Fibroblast of lung (primary cell): ENCODE measurements at places on chromosomes 4 and X. TPM values are rescaled to one million over a fixed set of nuclear protein-coding genes. Genes with fewer than 3 reads are reported as not detected.
A peak's percentile ranks its signal among the peaks of the same experiment; 100 is the strongest.

- no peaks in the 10 kb centered on the region for H3K27me3 ChIP-seq
- no peak overlapping the region for H3K4me3 ChIP-seq
- H3K36me3 ChIP-seq, result no peaks in the 10 kb centered on the region
- no peak overlapping the region for H3K27ac ChIP-seq
Observed at GRCh38 chrX:23012162-23012561, 12.4 kb downstream of the DDX53 start.

DNA sequence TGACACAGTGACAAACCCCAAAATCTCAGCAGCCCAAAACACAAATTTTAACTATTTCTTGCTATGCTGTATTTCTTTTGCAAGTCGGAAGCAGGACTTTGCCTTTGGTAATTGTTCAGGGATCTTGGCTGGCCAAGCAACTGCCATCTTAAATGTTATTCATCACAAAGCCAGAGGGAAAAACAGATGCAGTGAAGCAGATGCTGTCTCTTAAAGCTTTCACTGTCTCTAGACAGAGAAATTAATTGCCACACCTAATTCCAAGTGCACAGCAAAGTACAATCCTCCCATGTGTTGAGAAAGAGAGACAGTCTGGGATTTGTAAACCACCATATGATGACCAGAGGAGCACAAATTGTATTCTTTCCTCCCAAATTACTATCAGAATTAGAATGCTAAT is 30.0 kb upstream of the GALNT7 start:
- H3K36me3 ChIP-seq, result no peaks in the 10 kb centered on the region
- no peaks in the 10 kb centered on the region for H3K27me3 ChIP-seq
- DNase-seq, result no peak
- H3K4me3 ChIP-seq, result no peak overlapping the region
- no peak overlapping the region for H3K27ac ChIP-seq

Gene USP27X
- total RNA-seq, result 2.3 and 3.0 TPM in 2 replicates

DNA sequence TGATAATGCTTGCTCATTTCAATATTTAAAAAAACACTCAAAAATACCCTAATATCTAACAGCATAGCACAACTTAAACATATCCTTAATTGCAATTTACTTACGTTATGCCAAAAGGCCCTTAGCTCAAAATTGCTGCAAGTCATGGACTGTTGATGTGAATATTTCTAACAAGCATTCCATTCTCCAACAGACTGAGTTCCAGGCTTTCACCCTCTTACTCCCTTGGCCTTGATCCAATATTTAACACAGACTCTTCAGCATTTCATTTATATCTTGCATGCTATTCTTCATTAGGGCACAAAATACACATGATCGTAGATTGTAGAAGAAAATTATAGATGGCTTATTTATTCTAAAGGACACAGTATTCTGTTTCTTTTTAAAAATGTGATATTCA is 96.5 kb downstream of the RNF150 start:
- no peak overlapping the region for H3K27ac ChIP-seq
- no peaks in the 10 kb centered on the region for H3K4me1 ChIP-seq
- H3K27me3 ChIP-seq, result no peaks in the 10 kb centered on the region

- peak overlapping the region; percentile 85 for H3K27ac ChIP-seq
- no peaks in the 10 kb centered on the region for H3K27me3 ChIP-seq
Observed at GRCh38 chr4:1043651-1044468, 32.4 kb downstream of the FGFRL1 start.

Gene CTAG1A
- not detected in 2 replicates for total RNA-seq
